ENCODE measurements at places on chromosomes 3 and 15.

DNA sequence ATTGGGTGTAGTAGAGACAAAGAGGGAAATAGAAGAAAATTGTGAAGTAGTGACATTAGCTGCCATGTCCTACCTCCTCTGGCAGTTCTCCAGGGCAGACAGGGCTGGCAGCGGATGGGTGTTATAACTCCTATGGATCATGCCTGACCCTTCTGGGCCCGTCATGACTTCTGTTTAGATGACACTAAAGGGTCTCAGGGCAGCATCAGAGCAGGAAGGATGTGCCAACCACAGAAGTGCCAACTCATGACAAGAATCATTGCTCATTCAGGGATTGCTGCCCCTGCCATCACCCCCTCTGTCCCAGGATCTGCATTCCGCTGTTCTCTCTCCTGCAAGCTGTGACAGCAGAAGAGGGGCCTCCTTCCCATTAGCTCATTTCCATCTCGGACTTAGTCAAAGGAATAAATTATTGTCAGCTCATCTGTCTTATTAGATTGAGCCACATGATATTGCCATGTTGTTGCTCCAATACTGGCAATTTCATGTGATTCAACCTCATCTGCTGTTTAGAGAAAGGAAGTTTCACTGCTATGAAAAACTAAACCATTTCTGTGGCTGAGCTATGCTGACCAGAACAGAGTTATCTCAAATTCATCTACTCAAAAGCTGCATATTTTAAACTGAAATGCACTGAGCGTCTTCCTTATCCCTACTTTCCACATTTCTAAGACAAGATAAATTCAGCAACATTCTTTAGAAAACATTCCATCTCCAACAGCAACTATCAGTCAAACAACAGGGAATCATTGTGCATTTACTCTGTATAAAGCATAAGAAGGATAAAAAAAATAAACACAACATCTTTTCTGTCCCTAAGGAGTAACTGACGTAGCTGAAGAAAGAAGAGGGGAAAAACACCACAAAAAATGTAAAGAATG lies 271.6 kb downstream of the FHIT start:
- DNase-seq, result peak; percentile 66

GRCh38 chr3:67515778-67516177 lies 138.6 kb downstream of the SUCLG2 start:
- no peak for DNase-seq

GRCh38 chr3:85877631-85878030 lies 918.8 kb downstream of the CADM2 start:
- DNase-seq, result no peak

- DNase-seq, result peak; percentile 60
These were observed 3.1 kb upstream of the TATDN2 start for GRCh38 chr3:10245081-10245712.

DNA sequence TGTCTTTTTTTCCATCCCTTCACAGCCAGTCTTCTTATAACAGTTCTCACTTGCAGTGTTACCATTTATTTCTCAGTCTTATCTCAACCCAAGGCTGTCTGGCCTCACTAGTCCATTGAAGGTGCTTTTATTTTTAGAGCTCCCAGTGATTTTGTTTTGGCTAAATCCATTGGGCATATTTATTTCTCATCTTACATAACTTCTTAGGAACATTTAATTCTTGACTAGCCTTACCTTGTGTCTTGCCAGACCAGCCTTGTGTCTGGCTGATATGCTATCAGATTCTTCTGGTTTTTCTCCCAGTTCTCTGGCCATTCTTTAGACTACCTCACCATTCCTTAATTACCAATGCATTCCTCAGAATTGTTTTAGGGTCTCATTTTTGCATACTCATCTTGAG lies 42.3 kb upstream of the TUSC7 start:
- DNase-seq, result no peak

GRCh38 chr15:82079736-82080135 lies 33.9 kb upstream of the MEX3B start:
- no peak for DNase-seq

DNA sequence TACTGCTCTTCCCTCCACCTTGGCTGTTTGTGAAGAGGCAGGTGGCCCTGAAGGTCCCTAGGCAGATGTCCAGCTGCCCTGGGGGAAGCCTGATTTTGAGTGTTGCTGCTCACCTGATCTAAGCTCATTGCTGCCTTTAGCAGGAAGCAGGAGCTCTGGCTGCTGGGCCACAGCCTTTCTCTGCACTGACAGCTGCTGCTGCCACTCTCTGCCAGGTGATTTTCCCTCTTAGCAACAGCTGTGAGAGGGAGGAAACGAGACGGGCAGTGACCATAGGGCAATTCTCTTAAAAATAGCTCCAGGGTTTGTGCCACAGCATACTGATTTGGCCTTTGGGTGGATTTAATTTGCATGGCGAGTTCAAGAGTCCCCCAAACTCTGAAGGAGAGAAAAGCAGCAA lies 415.8 kb upstream of the SEMA6D start:
- no peak for DNase-seq

Measured in suppressor macrophage (primary cell).